ENCODE measurements at places on chromosomes 2 and 18.

DNA sequence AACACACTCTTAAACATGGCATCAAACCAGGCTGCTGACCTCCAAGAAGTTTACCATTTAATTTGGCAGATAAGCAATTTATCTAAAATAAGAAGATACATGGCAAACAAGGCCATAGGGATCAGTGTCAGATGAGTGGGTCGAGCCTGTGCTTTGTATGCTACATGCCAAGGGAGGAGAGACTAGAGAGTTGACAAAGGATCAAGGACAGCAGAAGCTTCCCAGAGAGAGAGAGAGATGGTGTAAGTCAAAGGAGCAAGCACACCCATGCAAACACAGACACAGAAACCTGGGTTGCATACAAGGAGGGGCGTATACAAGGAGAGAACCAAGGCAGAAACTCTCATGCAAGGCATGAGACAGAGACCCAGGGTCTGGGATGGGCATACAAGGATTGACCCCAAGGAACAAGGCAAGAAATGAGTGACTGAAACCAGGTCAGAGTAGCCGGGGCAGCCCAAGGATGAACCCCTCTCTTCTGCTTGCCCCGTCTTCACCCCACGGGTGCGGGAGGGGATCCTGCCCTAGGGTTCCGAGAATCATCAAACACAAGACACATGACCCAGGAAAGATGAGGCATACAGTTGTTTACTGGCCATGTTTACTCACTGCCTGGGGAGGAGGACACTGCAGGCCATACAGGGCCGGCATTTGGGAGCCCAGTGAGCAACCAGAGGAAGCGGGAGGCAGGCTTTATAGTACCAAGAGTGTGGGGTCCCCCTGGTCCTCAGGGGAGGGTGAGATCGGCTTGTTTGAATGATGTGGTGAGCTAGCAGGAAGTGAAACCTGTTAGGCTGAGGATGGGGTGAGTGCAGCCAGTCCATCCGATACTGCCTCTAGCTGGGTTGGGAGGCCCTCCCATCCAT, 529.2 kb upstream of the ID2 start:
- no peak for DNase-seq

GRCh38 chr2:173556816-173557215, 202.1 kb downstream of the CDCA7 start:
- DNase-seq = no peak

GRCh38 chr18:42929857-42930256, 185.6 kb downstream of the RIT2 start:
- DNase-seq = no peak

GRCh38 chr18:75139226-75139911, 69.6 kb downstream of the PTGR3 start:
- DNase-seq = no peak

DNA sequence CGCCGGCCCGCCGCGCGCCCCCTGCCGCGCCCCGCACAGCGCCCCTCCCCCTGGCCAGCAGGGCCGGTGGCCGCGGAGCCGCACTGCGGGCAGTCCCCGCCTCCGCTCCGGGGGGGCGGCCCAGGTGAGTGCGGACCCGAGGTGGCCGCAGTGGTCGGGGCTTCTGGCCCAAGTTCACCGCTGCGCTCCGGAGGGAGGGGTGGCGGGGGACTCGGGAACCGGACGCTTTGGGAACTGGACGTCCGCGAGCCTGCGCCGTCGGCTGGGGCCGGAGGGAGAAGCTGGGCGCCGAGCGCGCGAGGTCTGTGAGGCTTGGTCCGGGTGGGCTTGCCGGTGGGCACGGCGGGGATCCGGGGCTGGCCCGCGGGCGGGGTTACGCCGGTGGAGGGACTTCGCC, 591 bp upstream of the LDLRAD4 start:
- DNase-seq = no peak

- DNase-seq = no peak
Measured at GRCh38 chr2:239387811-239388210, 13.0 kb downstream of the HDAC4 start.

- no peak for DNase-seq
Measured at GRCh38 chr2:121638333-121638732, 10.9 kb downstream of the CLASP1 start.

- no peak for DNase-seq
Measured at GRCh38 chr2:43323857-43324256, 97.5 kb upstream of the ZFP36L2 start.

GRCh38 chr2:107062173-107062572, 176.2 kb upstream of the ST6GAL2 start:
- no peak for DNase-seq
